ENCODE measurements at places on chromosomes 16 and 17. TPM values are rescaled to one million over a fixed set of nuclear protein-coding genes. Genes with fewer than 3 reads are reported as not detected.

Gene TERB1
- 0.56 TPM for total RNA-seq

Gene TNFSF13
- 0.38 TPM for total RNA-seq

Gene CIBAR2
- total RNA-seq, result not detected

Gene TVP23A
- total RNA-seq, result not detected

Gene CLEC19A
- not detected for total RNA-seq

Gene YBX2
- total RNA-seq, result not detected

Gene C16orf96
- total RNA-seq, result under 0.01 TPM

Gene C16orf54
- not detected for total RNA-seq

Gene SSTR5
- total RNA-seq, result not detected

Gene TNFRSF13B
- total RNA-seq, result not detected

Gene RDM1
- 1.3 TPM for total RNA-seq

Gene LRRC37B
- total RNA-seq, result 3.6 TPM

Gene PYDC1
- total RNA-seq, result not detected

Gene CMTM3
- total RNA-seq, result 7.6 TPM

Gene CACNG3
- not detected for total RNA-seq

Gene DCAF7
- total RNA-seq, result 16.3 TPM

Gene MT1A
- 3.9 TPM for total RNA-seq

Gene KRTAP3-1
- total RNA-seq, result not detected

Gene TM4SF5
- total RNA-seq, result not detected

Gene HYDIN
- under 0.01 TPM for total RNA-seq

Gene MPP3
- total RNA-seq, result 9.2 TPM

Gene IRX5
- total RNA-seq, result 1.7 TPM

Gene CHP2
- not detected for total RNA-seq

Measured in regular cardiac myocyte (primary cell).